ENCODE measurements at places on chromosomes 6 and 20.
A peak's percentile ranks its signal among the peaks of the same experiment; 100 is the strongest.

GRCh38 chr6:13328875-13329183 is 492 bp upstream of the TBC1D7 start:
- no peak for DNase-seq

- DNase-seq: no peak
Measured at GRCh38 chr6:161029195-161029809, 37.7 kb downstream of the MAP3K4 start.

DNA sequence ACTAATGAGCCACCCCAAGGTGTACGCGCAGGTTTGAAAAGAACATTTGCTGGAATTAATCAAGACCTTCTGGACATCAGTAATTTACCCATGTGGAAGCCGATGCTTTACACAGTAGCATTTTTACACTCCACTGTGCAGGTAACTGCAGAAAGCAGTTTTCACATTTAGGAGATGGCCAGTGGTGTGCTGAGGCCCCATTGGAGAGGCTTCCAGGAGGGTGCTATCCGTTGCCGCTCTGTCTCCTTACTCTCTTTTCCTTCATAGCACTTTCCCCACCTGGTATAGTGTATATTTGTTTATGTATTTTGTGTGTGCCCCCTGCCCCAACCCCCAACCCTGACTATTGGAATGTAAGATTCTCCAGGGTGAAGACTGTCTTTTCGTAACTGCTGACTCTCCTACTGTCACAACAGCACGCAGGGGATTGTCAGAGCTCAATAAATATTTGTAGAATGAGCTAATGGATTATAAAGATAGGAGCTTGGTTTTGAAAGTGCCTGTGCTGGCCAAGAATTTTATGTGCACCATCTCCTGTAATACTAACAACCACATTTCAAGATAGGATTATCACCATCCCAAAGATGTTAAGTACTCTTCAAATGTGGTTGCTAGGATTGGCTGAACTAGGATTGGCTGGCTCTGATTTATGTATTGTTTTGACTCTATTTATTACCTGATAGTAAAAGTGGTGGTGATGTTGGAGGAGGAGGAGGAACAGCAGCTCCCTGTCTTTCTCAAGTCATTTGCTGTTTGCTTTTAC is 74.0 kb upstream of the GLP1R start:
- no peak for DNase-seq

DNA sequence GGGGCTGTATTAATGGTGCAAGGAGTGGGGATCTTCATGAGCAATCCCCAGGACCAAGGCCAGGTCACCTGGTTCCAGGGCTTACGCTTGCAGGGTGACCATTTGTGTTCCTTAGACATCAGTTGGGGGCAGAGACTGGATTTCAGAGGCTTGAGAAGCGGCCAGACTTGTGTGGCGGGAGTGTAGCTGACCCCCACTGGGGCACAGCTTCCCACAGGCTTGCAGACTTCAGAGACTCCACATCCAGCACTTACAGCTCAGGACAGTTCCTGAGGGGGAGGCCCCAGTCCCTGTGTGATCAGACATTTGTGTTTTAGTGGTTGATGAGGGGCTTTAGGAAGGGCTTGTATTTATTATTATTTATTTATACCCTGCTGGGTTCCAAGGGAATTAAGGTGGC is 15.3 kb downstream of the TJAP1 start:
- DNase-seq: no peak

GRCh38 chr6:33208091-33208967 is at the start of gene RING1:
Gene RING1, plus strand, starts transcription at chr6:33208500. Its CDS starts 323 bp downstream, at chr6:33208823.
- peak; percentile 85 for DNase-seq

- peak; percentile 54 for DNase-seq
Measured at GRCh38 chr6:105374010-105374420, 28.9 kb downstream of the PREP start.

DNA sequence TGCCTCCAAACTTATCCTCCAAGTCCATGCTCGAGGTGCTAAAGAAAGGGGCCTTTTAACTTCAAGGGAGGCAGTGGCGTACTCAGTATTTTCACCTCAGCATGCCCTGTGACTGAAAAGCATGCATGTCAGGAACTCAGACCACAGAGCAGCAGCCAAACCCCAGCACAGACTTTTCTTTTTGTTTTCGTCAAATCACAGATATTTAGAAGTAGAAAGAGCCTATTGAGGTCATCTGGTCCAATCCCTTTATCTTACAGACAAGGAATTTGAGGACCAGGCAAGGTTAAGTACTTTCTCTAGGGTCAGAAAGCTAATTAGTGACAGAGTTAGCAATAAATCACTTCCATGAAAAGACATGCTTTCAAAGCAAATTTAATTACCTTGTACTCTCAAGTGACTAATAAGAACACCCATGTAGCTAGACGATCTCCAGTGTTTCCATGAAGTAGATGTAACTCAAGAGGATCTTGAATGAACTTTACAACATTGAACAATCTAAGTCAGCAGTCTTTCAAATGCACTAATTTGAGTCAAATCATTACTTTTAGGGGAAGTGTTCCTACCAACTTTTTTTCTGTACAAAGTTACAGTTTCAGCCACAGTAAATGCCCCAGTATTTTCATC is 35.9 kb downstream of the MOXD1 start:
- DNase-seq: no peak

DNA sequence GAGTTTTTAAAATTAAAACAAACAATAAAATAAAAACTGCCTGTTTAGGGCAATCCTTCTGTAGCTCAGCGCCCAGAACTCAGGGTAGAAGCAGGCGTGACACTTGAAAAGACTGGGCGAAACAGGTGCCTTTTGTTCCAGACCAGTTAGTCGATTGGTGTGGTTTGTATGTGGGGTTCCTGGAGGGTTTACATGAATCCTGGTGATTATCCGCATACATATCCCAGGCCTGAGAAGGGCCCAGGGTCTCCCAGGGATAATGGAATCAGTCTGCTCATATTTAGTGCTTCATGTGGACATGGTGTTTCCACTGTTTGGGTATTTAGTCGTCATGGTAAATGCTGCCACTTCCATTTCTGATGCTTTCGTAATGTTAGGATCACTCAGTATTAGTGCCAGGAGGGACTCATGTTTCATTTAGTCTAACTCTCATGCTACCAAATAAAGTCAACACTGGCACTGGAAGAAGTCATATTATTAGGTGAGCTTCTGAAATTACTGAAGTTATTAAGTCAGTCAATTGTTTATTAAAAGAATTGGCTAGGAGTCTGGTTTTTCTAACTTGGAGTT is 116.5 kb downstream of the SAMD5 start:
- no peak for DNase-seq

DNA sequence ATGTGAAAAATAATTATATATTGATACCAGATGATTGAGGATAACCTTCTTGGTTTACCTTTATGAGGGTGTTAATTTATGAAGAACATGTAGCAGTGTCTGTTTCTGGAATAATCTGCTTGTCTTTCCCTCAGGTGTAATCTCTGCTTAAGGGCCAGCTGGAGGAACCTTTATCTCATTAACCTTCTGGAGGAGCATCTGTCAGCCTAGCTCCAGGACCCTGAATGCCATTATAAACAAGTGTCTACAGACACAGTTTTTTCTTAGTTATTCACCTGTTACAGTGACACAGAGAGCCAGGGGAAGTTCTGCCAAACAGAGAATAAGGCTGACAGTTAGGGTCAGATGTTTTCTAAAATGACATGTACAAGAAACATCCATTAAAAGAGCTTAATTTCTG is at the start of gene IMPG1:
Gene IMPG1, minus strand, starts transcription at position 101 of the 400 bp plus-strand sequence. CDS start 174 bp downstream, outside the sequence.
- DNase-seq: no peak

GRCh38 chr20:8367689-8368088 is 235.6 kb downstream of the PLCB1 start:
- DNase-seq: no peak

DNA sequence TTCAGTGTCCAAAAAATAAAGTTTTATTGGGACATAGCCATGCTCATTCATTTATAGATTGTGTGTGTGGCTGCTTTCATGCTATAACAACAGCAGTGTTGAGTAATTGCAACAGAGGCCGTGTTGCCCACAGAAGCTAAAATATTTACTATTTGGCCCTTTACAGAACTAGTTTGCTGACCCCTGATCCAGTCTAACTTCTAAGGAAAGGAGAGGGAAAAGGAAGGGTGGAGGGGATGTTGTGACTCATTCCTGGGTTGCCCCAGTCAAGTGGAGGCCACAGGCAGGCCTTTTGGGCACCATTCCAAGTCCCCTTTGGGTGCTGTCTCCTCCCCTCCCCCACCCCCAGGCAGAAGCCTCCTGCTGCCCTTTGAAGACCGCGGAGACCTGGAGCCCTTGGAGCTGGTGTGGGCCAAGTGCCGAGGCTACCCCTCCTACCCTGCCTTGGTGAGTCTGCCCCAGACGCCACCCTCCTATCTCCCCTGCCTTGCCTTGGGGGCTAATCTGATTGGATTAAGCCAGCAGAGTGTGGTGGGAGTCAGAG is 28.4 kb downstream of the BRPF3 start:
- DNase-seq: no peak

DNA sequence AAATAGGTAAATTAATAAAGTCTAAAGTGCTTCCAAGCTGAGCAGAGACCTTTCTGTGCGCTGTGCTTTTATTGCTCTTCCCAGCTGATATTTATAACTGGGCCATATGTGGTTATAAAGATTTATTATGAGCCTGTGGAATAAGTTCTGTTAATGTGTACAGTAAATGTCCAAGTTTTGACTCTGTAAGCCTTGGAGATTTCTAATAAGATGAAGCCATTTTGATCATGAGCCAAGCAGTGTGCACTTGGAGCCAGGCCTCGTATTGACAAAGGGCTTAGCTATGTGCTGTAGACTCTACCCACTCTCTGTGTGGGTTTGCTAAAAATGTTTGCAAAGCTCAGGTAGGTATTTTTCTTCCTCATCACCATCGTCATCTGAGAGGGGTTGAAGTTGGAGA is 361.1 kb downstream of the FOXA2 start:
- DNase-seq: no peak

DNA sequence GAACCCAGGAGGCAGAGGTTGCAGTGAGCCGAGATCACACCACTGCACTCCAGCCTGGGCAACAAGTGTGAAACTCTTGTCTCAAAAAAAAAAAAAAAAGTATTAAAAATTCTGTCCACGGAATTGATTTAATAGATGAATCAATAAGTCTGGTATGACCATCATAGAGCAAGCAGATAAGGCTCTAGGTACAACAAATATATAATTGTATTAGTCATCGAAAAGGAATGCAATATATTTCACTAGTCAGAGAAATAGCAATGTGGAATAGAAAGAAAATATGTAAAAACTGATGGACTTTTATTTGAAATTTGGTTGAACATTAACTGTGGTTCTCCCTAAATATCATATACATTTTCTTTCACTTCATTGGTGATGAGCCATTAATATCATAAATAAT is 476.8 kb upstream of the AGPAT4 start:
- DNase-seq: no peak

- DNase-seq: peak; percentile 28
Measured at GRCh38 chr6:13038741-13039190, 289.6 kb downstream of the TBC1D7 start.
